Stimulated activated CD8-positive, alpha-beta memory T cell treated with anti-CD3 and anti-CD28 coated beads, Interleukin-4, amount 100 ng/mL, for 4 hours (primary cell): ENCODE measurements at places on chromosomes 4 and X.

DNA sequence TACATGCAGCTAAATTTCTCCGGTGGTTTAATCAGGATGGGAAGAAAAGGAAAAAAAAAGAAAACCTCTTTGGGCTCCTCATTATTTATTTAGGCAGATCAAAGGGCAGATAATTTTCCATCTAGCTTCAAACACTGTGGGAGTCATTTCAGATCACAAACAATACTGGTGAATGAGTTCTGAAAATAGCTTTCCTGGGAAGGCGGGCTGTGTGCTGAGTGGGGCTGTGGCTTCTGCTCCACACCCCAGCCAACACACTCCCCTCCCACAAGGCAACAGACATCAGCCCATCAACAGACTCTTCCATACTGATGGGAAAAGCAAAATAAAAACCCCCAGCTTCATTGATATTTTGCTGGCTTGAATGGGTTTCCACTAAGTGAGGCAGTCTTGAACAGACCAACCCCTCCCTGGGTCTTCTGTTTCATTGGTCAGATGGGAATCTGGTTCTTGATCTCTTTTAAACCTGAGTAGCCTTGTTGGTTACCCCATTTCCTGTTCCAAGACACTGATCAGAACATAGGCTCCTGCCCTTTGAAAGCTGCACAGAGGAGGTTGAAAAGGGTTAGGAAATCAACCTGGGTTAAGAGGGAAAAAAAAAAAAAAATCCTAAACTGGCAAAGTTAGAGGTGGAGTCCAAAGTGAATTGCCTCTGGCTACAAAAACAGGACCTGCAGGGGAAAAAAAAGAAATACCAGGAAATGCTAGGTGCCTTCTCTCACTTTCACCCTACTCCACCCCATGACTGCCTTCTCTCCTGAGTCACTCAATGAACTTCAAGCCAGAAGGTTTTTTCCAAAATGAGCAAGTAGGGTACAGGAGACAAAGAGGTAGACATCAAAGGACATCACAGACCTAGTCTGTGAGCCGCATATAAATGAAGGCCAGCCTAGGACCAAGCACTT, 20.0 kb downstream of the AMOT start:
- DNase-seq: no peak

DNA sequence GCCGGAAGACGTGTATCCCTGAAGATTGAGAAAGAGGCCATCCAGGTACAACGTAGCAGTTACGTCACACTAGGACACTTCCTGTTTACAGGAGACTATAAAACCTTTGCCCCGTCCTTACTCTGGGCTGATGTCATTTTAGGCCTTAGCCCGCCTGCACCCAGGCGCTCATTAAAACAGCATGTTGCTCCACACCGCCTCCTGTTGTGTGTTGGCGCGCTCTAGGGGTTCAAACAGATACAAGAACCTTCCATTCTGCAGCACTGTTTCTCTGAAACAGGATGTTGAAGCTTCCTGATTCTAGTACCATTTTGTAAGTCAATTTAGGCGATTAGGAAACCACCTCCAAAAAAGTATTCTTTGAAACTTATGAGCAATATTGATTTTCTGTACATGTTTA, 722.1 kb downstream of the PCDH7 start:
- DNase-seq: no peak

GRCh38 chr4:148608968-148609367, 166.8 kb upstream of the NR3C2 start:
- DNase-seq: no peak

- DNase-seq: no peak
Measured at GRCh38 chrX:148713981-148714380, 213.6 kb downstream of the AFF2 start.

GRCh38 chr4:6464842-6465588, 7.4 kb downstream of the PPP2R2C start:
- no peak for DNase-seq

- no peak for DNase-seq
Measured at GRCh38 chr4:42302348-42302747, 94.9 kb upstream of the SHISA3 start.

DNA sequence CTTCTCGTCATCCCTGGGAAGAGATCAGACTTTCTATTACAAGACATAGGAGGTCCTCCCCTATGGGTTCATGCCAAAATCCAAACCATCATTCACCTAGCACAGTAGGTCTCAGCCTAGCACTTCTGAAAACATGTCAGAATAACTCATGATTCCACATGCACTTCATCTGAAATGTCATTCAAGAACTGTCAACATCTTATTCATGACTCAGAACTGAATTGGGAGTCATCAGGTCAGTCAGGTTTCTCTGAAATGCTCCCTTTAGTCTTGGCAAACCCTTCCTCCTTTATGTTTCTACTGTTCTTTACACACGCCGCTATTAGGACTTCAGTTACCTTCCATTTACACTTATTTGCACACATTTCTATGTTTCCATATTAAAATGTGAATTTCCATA, 67.2 kb downstream of the ANTXR2 start:
- no peak for DNase-seq

GRCh38 chr4:1789552-1789951, 3.5 kb upstream of the FGFR3 start:
- no peak for DNase-seq

DNA sequence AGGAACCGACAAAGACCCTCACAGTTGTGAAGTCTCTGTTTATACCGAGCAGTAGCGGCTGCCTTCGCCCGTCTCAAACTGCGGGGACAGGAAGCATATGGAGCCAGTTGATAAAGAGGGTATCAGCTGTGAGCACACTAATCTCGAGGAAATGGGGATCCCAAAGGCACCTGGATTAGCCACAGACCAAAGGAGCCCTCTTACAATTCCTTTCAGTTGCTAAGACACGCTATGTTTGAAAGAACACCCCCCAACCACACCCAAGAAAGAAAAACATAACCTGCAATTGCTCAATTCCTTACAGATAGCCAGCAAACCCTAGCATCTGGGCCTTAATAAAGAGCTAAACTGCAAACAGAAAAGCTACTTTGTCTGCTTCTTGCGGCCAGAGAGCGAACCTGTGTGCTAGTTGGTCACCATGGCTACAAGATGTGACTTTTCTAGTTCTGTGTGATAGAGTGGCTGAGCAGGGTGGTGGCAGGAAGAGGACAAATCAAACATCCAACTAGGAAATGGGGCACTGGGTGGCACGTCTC, 23.3 kb upstream of the CHRNA9 start:
- no peak for DNase-seq

GRCh38 chr4:23860919-23861318, 28.9 kb downstream of the PPARGC1A start:
- no peak for DNase-seq

DNA sequence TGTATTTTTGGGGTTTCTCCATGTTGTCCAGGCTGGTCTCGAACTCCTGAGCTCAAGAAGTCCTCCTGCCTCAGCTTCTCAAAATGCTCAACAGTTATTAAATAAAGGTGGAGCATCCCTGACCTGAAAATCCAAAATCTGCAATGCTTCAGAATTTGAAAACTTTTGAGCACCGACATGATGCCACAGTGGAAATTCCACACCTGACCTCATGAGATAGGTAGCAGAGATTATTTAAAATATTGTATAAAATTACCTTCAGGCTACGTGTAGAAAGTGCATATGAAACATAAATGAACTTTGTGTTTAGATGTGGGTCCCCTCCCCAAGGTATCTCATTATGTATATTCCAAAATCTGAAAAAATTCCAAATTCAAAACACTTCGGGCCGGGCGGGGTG, 42.7 kb upstream of the PDGFRA start:
- no peak for DNase-seq

- DNase-seq: no peak
Measured at GRCh38 chrX:153921511-153922446, 4.3 kb downstream of the ARHGAP4 start.

- DNase-seq: no peak
Measured at GRCh38 chrX:118964252-118964651, 10.2 kb upstream of the LONRF3 start.

- DNase-seq: no peak
Measured at GRCh38 chr4:84837751-84838150, 128.7 kb downstream of the WDFY3 start.

- DNase-seq: peak; percentile 20
Measured at GRCh38 chr4:101345596-101346350, 1.6 kb downstream of the PPP3CA start.

DNA sequence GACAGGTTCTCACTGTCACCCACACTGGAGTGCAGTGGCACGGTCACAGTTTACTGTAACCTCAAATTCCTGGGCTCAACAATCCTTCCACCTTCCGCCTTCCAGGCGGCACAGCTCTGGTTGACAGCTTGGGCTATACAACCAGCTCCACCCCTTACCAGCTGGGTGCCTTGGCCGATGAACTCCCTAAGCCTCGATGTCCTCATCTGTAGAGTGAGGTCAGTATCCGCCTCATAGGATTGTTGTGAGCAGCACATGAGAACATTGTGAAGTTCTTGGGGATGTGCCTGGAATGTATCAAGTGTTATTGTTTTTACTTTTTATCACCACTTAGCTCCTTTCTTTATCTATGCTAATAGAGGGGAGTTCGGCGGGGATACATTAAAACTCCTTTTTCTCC, 23.3 kb downstream of the UCHL1 start:
- DNase-seq: no peak

DNA sequence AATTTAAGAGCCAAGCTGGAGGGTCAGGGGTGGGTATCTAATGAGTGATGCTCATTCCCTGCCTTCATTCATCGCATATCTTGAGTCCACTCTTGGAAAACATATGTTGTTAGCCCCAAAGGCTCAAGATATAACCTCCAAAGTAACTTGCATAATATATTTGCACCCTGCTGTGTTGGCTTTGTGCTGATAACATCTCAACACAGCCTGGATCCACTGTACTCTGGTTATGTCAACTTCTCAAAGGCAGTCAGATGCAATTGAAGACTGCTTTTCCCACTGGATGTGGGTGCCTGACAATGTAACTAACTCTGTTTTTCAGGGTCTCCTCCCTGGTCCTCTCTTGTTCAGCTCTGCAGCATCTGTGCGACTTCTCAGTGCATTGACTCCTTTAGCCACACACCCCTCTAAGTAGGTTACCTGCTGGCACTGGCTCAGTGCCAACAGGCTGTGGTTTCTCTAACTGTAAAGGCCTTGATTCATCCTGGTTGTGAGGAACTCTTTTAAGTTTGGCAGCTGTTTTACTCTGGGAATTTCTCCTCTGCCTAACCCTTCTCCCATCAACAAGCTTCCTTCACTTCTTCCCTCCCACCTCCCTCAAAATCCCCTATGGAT, 28.1 kb downstream of the SLC16A2 start:
- no peak for DNase-seq

- no peak for DNase-seq
Measured at GRCh38 chr4:156830351-156830750, 141.2 kb downstream of the PDGFC start.

- no peak for DNase-seq
Measured at GRCh38 chrX:128619490-128619889, 567.3 kb upstream of the ACTRT1 start.

DNA sequence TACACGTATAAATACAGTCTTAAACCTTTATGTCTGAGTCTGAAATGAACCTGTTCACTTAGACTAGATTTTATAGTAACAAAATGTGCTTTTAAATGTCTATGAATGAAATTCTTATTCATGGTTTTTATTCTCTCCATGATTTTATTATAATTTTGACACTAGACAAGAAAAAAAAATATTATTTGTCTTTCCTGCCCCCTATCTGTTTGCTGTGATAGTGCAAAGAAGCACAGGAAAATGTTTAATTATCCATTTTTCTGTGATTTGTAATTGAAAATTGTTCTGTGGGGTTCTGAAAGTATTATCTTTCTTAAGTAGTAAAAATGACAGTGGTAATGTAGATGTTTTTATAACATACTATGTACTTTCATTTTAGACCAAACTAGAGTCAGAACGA, 52.0 kb downstream of the INTS6L start:
- no peak for DNase-seq

DNA sequence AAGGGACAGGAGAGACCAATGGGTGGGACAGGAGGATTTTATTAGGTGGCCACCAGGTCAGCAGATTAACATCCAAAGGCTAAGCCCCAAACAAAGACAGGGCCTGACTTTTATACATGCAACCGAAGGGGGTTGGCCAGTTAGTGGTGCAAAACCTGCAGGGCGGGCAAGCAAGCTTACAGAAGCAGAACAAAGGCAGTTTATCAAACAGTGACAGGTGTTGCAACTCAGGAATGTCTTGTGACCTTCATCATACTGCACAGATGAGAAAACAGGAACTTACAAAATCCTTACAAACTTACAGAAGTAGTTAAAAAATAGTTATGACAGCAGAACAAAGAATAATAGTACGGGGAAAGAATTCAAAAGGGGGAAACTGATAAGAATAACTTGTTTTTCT, 708.1 kb downstream of the GLUD2 start:
- no peak for DNase-seq

DNA sequence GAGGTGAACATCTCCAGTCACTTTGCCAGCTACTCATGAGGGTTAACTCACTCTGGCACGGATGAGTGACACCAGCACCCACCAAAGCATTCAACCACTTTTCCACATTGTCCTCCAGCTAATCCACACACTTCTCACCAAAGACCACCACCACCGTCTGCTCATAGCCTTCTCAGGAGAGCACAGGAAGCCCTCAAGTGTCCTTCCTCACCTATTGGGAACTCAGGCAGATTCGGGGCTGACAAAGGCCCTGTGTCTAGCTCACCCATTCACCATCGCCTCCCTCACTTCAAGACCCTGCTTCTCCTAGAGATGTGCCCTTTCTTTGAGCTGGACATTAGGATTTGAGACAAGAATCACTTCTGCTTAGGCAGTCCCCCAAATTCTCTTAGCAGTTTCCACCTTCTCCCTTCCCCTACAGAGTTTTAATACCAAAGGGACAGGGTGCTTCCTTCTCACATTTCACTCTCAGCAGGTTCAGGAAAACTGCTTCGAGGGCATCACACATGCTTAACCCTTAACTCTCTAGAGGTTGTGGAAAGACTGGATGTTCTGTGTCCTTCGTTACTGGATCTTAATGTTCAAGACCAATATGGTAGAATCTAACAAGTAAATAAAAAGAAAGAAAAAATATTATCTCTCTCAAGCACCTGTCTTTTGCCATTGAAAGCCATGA, 11.0 kb downstream of the RXFP1 start:
- DNase-seq: no peak

DNA sequence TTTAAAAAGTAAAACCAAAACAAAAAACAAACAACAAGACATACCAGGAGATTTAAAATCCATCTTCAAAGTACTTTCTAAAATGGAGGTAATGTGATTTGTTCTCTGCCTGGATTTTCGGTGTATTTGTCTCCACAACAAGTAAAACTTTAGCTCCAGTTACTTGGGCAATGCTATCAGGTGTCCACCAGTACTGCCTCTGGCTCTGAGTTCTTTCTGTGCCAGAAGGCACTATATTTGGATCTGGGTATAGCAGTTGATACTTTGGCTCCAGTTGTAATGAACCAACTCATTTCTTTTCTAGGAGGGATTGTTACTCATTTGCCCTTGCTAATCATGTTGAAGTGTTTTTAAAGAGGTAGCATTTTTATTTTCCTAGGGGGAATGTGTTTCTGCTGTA, 9.5 kb upstream of the PDLIM5 start:
- no peak for DNase-seq

DNA sequence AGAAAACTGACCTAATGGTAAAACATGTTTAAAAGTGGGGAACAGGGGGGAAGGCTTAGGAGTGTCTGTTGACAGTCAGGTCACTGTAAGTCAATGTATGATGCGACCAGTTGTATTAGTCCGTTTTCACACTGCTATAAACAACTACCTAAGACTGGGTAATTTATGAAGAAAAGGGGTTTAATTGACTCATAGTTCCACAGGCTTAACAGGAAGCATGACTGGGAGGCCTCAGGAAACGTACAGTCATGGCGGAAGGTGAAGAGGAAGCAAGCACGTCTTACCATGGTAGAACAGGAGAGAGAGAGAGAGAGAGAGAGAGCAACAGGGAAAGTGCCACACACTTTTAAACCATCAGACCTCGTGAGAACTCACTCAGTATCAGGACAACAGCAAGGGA, 13.0 kb upstream of the PLAC1 start:
- DNase-seq: no peak

GRCh38 chr4:18568600-18568999, 547.0 kb upstream of the LCORL start:
- DNase-seq: no peak
